ENCODE measurements at places on chromosomes 4 and X.

DNA sequence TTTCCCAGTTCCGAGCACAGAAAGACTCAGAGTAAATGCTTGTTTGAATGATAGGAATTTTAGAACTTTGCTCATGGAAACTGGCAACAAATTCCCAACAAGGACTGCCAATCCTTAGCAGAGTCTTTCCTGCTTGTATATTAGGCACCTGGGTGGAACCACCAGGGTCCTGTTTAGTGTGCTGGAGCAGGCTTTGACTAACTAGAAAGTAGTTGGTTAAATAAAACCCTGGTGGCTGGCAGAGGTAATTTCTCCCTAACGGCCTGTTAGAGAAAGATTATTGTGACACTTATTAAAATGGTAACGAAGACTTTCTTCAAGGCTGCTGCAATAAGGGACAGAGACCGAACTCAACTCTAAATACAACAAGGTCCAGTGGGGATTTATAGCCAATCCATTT lies 103.6 kb upstream of the TEX13D start:
- DNase-seq = no peak

- DNase-seq = no peak
These were observed 13.1 kb downstream of the PDGFC start for GRCh38 chr4:156958276-156959074.

DNA sequence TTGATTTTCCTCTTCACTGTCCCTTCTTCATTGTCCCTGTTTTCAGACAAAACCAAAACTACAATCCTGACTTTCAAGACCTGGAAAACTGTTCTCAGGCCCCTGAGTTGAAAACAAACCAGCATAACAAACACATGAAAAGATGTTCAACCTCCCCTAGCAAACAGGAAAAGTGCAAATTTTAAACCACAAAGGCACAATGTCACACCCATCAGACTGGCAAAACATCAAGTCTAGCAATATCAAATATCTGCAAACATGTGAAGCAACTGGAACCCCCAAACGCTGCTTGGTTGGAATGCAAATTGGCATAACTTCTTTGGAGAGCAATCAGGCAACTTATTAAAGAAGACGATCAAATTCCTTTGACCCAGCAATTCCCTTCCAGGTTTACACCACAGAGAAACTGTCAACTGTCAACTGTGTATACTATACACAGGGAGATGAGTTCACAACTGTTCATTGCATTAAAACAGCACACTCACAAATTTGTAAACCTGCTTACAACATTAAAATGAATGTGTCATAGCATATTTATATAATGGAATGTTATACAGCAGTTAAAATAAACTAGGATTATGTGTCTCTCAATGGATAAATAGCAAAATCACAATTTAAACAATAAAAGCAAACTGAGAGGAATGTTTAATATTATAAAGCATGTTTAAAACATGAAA lies 7.0 kb downstream of the USP46 start:
- DNase-seq = no peak

DNA sequence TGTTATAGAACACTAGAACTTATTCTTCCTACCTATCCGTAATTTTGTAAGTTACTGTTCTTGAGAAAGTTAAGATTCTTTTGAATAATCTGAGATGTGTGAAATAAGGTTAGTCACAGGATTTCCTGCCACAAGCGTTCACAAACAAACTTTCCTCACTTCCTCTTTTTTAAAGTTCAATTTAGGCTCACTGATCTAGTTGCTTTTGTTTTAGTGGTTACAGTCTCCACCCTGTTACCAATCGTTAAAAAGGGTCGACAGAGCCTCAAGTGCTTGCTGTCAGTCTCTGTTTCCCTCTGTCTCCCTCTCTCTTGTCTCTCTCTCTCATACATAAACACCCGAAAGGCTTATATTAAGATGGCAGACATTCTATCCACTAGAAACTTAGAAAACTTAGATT lies 35.9 kb upstream of the STK26 start:
- DNase-seq = no peak

- no peak for DNase-seq
These were observed 456.5 kb downstream of the SPOCK3 start for GRCh38 chr4:166777760-166778159.

DNA sequence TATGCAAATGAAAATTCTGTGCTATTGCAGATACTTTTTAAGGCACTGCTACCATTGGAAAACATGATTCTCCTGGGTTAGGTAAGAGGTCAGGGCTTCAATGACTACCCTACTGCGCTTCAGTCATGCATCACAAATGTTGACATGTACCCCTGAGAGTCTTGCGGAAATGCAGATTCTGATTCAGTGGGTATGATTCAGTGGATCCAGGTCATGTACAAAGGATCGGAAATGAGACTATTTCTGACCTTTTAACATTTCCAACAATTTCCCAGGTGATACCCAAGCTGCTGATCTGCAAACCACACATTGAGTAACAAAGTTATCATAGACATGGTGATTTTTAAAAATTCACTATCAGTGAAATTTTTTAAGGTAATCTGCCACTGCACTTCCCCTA lies 62.6 kb downstream of the DDX53 start:
- no peak for DNase-seq

- DNase-seq = no peak
These were observed 44.8 kb downstream of the ARFIP1 start for GRCh38 chr4:152824561-152824960.

GRCh38 chr4:19748519-19749479 lies 502.9 kb upstream of the SLIT2 start:
- peak; percentile 31 for DNase-seq

- DNase-seq = no peak
These were observed 346.9 kb downstream of the BCOR start for GRCh38 chrX:39750848-39751247.

DNA sequence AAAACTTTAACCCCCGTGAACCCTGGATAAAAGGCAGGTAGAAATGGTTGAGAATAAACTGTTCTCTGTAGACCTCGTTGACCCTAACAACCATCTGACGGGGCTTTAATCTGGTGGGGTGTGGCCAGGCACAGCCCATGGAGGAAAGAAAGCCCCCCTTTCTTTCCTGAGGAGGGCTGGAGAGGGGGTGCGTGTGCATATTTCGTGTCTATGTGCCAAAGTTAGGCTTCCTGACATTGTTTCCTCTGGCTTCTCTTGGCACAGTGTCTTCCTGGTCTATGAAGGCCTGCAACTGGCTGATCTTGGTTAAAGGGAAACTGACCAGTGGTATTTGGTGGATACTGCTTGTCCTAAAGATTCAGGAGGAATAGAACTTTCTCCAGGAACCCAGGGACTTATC lies 97.1 kb downstream of the MGST2 start:
- no peak for DNase-seq

DNA sequence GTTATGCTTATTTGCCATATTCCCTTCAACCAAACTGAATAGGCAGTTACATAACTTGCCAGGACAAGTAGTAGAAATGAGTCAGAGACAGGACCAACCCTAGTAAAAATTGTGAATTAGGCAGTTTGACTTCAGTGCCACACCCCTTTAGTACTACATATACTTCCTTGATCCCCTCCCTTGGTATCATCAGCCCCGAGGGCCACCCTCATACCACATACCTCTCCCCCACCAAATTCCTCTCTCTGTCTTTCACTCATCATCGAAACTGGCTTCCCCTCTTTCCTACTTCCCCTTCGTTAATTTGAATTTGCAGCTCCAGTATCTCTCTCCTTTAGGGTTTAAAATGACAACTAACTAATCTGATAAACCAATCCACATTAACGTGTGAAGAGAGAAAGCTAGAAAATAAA lies 7.9 kb upstream of the PTPN13 start:
- no peak for DNase-seq

DNA sequence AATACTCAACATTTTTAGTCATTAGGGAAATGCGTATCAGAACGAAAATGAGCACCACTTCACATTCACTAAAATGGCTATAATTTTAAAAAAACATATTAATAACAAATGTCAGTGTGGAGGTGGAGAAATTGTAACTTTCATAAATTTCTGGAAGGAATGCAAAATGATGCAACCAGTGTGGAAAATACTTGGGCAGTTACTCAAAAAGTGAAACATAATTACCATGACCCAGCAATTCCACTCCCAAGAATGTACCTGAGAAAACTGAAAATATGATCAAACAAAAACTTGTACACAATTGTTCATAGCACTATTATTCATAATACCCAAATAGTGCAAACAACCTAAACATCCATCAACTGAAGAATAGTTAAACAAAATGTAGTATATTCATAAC lies 76.1 kb upstream of the FAM241A start:
- no peak for DNase-seq

GRCh38 chr4:24642981-24643547 lies 58.7 kb upstream of the DHX15 start:
- no peak for DNase-seq

- no peak for DNase-seq
These were observed 104.6 kb upstream of the NWD2 start for GRCh38 chr4:37139987-37140386.

DNA sequence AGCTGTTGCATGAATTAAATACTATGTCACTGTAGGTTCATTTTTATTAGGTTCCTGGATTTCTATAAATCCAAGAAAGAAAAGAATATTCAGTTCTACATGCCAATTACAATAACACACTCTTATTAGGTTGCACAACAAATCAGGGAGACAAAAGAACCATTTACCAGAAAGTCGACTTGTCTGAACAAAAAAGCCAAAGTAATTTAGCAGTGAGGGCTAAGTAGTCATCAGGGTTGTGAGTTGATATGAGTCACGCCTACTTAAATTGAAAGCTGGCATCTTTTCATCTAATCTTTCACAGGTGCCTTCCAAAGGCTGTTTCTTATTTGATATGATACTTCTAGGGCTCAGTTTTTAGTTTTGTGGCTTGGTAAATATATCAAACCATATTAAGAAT lies 25.4 kb upstream of the GNRHR start:
- no peak for DNase-seq

DNA sequence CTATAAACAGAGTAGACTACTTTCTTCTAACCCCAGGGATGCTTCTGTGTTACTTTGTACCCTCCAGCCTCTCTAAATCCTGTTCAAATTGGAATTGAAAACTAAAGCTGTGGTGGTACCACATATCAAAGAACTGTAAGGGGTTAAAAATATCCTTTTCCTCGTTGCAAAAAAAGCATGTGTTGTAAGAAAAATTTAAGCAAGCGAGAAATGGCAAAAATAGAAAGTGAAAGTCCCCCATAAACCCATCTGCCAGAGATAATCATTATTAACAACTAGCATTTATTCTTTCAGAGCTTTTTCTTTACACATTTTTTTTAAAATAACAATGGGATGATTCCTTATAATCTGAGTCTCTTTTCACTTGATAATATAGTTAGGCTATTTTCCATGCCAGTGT lies 40.6 kb downstream of the TMEM164 start:
- DNase-seq = no peak

GRCh38 chr4:20356565-20356964 lies 104.9 kb downstream of the SLIT2 start:
- DNase-seq = peak; percentile 54

GRCh38 chr4:7531640-7531994 lies 96.9 kb upstream of the PSAPL1 start:
- no peak for DNase-seq

- peak; percentile 28 for DNase-seq
These were observed 46.4 kb downstream of the GPAT3 start for GRCh38 chr4:83582289-83582785.

- DNase-seq = no peak
These were observed 20.7 kb downstream of the PRKG2 start for GRCh38 chr4:81194286-81194685.

DNA sequence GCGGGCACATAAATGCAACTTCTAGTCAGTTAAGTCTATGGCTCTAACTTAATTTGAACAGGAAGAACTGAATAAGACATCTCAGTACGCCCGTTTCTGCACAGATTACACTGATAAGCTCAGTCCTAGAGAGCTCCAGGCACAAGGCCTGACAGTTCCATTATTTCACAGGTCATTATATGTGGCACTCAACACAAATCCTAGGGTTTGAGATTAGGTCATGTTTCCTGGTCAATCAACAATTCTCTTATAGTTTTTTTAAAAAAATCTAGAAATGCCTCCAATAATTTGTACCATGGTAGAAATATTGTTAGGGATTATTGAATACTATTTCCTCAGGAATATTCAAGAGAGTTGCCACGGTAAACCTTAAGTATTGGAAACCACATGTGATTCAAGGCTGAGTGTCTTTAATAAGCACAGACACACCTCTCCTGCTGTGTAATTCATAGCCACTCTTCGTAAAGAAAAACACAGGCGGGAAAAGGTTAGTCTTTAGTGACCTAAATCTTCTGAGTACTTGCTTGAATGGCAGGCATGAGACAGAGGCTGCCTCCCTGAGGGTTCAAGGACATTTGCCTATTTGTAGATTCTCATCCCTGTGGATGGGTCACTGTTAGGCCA lies 342.9 kb upstream of the ADGRL3 start:
- DNase-seq = no peak

DNA sequence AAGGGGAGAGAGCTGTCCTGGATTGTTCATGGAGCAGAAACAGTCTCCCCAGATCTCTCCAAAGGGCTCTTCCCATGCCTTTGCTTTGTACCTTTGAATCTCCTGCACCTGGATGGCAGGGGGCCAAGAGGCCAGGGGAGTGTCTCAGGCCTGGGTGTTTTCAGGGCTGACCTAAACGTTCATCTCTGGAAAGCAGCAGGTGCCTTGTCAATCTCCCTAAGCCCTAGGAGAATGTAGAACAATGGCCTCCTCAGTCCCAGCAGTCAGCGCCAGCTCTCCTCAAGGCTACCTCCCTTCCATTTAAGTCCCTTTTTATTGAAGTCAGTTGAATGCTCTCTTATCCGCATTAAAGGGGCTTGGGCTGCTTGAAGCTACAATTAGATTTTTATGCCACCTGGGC lies 31.2 kb upstream of the NSUN7 start:
- DNase-seq = no peak

- DNase-seq = no peak
These were observed 342.5 kb upstream of the FSTL5 start for GRCh38 chr4:162506253-162506652.

DNA sequence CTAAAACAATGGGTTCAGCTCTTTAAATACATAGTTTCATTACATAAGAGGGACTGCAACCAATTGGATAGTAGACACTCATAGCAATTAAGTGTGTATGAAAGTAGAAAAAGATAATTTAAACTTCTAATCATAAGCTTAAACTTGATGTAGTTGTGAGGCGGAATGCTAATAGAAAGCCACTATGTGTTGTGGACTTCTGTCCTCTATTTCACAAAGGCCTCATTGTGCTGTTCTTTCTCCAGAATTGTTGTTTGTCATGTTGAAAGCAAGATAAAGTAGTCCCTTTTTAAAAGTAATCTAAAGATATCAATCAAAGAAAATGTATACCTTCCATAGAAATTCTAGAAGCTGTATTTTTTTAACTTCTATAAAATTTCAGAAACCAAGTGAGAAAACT lies 329.4 kb downstream of the KLHL4 start:
- no peak for DNase-seq

DNA sequence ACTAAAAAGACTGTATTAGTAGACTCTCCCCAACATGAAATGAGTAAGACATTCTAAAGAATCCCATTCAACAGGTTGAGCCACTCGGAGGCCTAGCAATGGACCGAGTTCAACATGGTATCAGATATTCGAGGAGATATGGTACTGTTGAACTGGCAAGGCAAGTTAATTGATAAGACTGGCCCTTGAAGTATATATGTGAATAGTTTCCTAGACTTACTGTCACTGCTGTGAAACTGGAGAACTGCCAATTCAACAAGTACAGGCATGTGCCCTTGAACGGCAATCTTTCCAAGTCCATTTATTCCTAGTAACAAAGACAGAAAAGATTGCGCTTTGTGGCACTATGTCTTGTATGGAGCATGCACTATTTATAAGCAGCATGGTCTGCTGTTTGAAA lies 24.4 kb downstream of the FAT1 start:
- no peak for DNase-seq

Measured in right hindlimb (tissue), 1 donor.